Stimulated activated CD4-positive, alpha-beta T cell treated with anti-CD3 and anti-CD28 coated beads, Interleukin-1b, Interleukin-23, amount 100 ng/mL, for 4 hours (primary cell): ENCODE measurements at places on chromosomes 11 and 22.

- DNase-seq: no peak
These were observed 22.1 kb downstream of the GGTLC2 start for GRCh38 chr22:22666307-22667091.

DNA sequence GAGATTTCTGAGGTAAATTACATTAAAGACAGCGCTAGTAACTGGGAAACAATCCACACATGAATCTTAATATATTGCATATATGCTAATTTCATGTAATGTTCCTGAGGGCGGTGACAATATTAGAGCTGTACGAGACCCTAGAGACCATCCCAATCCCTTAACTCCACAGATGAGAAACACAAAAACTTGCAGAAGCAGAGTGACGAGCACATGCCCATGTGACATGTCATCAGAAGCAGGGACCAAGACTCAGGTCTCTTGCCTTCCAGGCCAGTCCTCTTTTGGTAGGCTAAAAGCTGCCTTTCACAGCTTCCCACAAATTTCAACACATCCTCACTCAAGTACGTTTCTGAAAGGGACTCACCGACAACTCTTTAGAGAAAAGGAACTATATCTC lies 11.8 kb downstream of the MAPK1 start:
- no peak for DNase-seq

- DNase-seq: no peak
These were observed 755.7 kb downstream of the KCNA4 start for GRCh38 chr11:29260939-29261705.

DNA sequence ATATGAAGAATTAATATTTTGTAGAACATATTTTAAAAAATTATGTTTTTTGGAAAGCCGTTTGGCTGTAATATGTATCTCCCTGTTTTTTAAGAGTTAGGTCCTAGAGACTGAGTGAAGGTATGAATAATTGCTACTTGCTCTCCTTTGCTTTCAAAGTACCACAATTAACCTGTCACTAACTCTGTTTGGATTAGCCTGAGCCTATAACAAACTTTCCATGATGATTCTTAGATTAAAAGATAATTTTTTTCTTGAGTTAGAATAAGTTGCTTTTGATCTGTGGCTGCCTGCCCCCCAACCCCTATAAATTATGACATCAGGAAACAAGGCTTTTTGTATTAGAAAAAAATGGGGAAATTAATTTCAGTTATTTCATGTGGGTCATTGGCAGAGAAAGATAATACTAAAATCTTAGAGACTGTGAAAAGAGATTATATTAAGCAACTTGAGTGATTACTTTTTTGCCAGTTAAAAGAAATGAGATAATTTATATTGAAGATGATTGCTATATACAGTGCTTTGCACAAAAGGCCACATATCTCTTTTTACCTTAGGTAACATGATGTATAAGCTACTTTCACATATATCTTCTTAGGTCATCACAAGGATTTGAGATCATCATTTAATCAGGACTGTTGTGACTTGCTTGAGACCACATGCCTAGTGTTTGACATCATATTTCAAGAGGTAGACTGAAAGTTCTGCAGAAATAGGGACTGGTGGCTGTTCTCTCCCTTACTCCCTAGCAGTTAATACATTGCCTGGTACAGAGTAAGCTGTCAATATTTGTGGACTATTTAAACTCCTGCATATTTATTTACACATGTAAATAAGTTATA lies 9.6 kb downstream of the MTMR3 start:
- no peak for DNase-seq

DNA sequence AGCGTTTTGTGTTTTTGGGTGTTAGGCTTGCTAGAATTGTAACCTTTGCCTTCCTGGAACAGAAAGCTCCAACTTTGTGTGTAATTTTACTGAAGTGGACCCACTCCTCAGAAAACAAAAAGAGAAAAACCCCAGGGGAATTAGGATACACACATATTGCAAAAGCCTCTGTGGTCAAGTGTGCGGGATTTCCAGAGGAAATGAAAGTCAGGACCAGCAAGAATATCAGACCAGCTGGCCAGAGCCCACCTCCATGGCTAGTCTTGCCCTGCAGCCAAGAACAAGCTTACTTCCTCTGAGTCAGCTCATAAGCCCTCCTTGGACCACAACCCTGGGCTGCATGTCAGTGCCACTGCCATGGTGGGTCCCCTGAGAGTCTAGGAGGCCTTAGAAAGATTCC lies 37.0 kb upstream of the FTH1 start:
- DNase-seq: no peak

- no peak for DNase-seq
These were observed 4.5 kb downstream of the FADD start for GRCh38 chr11:70207531-70208131.

- DNase-seq: no peak
These were observed 24.1 kb upstream of the CDC42EP2 start for GRCh38 chr11:65290448-65291165.

GRCh38 chr11:8959546-8960166 lies 4.6 kb downstream of the TMEM9B start:
- no peak for DNase-seq

- DNase-seq: no peak
These were observed 14.1 kb upstream of the HTR3A start for GRCh38 chr11:113960702-113961330.

DNA sequence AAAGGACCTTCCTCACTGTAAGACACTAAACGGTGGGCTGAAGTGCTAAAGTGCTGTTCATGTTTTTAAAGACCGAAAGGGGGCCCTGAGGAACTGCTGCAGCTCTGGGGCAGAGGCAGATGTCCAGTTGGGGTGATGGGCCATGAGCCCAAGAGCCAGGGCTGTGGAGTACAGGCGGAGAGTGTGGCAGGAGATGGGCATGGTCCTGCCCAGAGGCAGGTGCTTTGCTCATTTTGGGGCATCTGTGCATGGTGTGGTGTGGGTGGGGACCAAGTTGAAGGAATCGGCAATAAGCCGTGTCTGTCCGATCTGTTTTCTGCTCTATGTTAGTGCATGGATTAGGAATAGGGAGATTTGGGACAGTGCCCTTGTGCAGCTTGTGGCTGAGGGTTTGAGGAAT lies 258.3 kb downstream of the NTM start:
- DNase-seq: no peak

GRCh38 chr11:9568161-9568853 lies 5.2 kb upstream of the WEE1 start:
- no peak for DNase-seq

- DNase-seq: no peak
These were observed 1.2 kb downstream of the FOLR2 start for GRCh38 chr11:72217841-72218240.

DNA sequence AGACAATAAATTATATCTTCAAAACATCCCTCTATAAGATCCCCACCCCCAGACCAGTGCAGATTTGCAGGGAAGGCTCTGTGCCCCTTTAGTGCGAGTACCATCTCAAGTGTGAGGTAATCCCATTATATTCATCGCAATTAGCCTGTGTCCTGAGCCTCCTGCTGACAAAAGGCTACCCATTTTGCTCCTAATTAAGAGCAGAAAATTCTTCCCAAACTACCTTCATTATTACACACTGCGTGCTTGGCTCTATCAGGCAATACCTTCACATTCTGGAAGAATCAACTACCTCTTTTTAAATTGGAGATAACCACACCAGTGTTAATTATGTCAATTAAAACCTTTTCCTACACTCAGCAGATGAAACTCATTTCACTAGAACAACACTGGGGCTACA lies 1133.4 kb upstream of the CCDC90B start:
- no peak for DNase-seq

DNA sequence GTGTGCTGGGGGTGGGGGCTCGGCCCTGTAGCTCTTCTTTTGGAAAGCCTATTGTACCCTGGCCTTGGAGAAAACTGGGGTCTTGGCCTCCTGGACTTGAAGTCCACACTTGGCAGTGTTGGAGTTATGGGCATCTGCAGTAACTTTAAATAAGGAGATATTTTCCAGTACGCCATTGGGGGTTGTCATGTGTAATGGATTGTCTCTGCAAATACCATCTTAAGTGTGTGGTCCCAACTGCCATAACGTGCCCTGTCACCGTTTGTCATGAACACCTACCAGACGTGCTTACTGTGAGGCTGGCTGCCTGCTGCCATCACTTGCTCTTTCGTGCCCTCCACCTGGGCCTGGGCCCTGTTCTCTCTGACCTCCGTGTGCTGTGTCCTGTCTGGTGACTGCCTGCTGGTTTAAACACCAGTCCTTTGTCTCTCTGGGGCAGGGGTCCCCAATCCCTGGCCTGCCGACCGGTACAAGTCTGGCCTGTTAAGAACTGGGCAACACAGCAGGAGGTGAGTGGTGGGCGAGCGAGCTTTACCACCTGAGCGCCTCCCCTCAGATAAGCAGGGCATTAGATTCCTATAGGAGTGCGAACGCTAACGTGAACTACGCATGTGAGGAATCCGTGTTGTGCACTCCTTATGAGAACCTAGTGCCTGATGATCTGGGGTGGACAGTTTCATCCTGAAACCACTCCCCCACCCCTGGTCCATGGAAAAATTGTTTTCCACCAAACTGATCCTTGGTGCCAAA lies 3.6 kb upstream of the ZDHHC8 start:
- no peak for DNase-seq

- no peak for DNase-seq
These were observed 238.9 kb downstream of the BLID start for GRCh38 chr11:121877152-121877551.

- DNase-seq: no peak
These were observed 177.7 kb downstream of the NAV2 start for GRCh38 chr11:19890308-19890707.

GRCh38 chr11:134640971-134641968 lies 229.2 kb upstream of the B3GAT1 start:
- no peak for DNase-seq

GRCh38 chr11:70804139-70804837 lies 406.0 kb downstream of the CTTN start:
- no peak for DNase-seq

DNA sequence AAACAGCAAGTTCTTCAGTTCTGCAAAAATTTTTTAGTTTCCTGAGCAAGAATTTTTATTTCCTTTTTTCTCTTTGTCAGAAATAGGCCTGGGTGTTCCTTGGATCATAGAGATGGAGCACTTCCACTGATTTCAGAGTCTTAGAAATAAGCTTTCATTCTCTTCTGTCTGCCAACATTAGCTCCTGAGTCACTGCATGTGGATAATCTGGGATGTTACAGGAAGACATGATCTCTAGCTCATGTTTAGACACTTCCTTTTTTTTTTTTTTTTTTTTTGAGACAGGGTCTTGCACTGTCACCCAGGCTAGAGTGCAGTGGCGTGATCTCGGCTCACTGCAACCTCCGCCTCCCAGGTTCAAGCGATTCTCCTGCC lies 13.2 kb upstream of the TMEM218 start:
- no peak for DNase-seq

- peak; percentile 37 for DNase-seq
These were observed 2.7 kb upstream of the PDE2A start for GRCh38 chr11:72676861-72677341.

DNA sequence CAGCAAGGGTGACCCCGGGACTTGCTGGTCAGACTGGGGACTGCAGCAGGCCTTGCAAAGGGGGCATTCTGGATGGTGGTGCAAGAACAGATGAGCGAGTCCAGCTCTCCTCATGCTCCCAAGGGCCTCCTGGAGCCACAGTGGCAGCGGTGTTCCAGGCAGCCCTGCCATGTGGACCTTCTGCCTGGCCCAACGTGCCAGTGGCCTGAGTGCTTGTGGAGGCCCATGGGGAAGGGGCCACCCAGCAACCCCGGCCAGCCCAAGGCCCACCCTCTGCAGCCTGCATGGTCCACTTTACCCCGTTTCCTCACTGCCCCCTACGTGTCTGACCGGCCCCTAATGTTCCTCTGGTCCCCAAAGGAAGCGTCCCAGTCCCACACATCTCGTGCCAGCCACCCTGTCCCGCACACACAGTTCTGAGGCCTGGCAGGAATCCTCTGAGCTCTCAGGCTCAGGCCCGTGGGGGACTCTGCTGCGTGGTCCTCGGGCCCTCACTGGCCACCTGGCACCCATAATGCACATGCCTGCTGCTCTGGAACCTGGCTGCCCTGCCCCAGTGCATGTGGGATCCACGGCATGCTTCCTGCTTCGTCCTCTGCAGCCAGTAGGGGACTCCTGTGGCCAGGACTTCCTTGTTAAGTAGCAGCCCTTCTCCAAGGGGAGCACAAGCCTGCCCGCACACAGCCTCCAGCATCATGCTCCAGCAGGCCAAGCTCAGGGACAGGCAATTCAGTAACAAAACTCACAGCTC lies 85.5 kb downstream of the DGCR2 start:
- no peak for DNase-seq

DNA sequence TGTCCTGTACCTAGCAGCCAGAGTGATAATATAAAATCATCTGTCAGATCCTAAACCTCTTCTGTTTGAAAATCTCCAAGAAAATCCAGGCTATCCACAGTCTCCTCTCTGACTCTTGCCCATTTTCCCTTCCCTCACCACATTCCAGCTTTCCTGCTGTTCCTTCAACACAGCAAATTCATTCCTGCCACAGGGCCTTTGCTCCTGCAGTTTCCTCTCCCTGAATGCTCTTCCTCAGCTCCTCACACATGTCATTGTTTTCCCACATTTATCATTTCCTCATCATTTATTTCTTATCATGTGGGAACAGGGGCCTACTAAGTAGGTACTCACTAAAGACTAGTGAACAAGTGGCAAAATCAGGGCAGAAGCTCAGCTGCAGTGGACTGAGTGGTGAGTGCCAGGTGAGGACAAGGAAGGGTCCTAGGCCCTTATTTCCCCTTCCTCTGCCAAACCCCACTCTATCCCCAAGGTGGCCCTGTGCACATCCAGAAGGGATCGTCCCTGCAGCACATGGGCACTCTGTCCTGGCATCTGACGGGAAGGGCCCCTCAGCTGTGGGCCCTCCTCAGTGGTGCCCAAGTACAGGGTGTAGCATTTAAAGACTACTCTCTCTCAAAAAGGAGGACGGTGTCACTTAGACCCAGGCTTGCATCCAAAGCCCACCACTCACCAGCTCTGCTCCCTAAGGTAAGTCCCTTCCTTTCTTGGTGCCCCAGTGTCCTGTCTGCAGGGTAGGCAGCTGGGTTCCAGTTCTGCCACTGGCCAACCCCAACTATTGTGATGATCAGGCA lies 2.0 kb downstream of the LRRC32 start:
- no peak for DNase-seq

GRCh38 chr11:73412308-73412707 lies 36.1 kb downstream of the RELT start:
- DNase-seq: no peak

GRCh38 chr11:119109843-119110242 lies 2.7 kb downstream of the C2CD2L start:
- DNase-seq: no peak

DNA sequence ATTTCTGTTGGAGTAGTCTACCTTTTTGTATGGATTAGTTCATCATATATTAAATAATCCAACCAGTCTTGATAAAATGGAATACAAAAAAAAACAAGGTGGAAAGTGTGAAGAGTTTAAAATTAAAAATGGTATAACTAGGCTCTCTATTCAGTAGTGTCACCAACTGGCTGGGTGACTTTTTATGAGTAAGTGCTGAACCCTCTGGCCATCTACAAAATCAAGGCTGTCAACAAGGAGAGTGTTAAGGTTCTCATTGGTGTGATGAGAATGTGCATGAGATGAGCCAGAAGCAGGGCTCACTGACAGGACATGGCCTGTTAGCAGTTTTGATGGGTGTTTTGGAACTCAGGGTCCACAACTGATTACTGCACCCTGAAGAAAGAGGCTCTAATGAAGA lies 343.2 kb downstream of the AASDHPPT start:
- no peak for DNase-seq

- DNase-seq: no peak
These were observed 15.3 kb downstream of the TMPRSS6 start for GRCh38 chr22:37094239-37094638.
